Mammary epithelial cell (primary cell): ENCODE measurements at places on chromosomes 13 and 19.
A peak's percentile ranks its signal among the peaks of the same experiment; 100 is the strongest.

GRCh38 chr19:51086153-51086850, 3.6 kb upstream of the KLK14 start:
- DNase-seq, result no peak

GRCh38 chr13:95113601-95114000, 187.7 kb downstream of the ABCC4 start:
- no peak for DNase-seq

GRCh38 chr19:17977021-17977420, 10.1 kb downstream of the KCNN1 start:
- DNase-seq, result no peak

DNA sequence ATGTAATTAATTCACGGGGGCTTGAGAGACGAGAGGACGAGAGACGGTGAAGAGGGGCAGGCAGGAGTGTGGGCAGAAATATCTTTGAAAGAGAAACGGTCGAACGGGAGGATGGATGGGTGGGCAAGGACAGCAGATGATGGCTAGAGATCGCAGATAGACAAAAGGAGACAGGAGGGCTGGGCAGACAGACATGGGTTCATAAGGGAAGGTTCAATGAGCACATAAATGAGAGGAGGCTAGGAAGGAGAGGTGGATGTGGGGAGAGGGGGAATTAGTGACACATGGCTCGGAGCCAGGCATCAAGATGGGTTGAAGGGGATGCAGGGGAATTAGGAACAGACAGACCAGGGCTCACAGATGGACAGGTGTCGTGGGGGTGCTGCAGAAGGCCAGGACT, 1.1 kb downstream of the SYT3 start:
- DNase-seq, result no peak

DNA sequence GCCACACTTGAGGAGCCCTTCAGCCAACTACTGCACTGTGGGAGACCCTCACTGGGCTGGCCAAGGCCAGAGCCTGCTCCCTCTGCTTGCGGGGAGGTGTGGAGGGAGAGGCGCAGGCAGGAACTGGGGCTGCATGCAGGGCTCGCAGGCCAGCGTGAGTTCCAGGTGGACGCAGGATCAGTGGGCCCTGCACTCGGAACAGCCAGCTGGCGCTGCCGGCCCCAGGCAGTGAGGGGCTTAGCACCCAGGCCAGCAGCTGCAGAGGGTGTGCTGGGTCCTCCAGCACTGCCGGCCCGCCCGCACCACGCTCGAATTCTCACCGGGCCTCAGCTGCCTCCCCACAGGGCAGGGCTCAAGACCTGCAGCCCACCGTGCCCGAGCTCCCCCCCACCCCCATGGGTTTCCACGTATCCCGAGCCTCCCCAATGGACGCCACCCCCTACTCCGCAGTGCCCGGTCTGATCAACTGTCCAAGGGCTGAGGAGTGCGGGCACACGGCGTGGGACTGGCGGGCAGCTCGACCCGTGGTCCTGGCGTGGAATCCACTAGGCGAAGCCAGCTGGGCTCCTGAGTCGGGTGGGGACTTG, 1293.8 kb upstream of the PCDH9 start:
- DNase-seq, result no peak

GRCh38 chr19:29831041-29831548, 19.3 kb downstream of the CCNE1 start:
- peak; percentile 63 for DNase-seq

- peak; percentile 15 for DNase-seq
Observed at GRCh38 chr13:60351326-60351725, 45.7 kb upstream of the TDRD3 start.

GRCh38 chr13:31092646-31093045, 69.1 kb downstream of the HSPH1 start:
- no peak for DNase-seq

DNA sequence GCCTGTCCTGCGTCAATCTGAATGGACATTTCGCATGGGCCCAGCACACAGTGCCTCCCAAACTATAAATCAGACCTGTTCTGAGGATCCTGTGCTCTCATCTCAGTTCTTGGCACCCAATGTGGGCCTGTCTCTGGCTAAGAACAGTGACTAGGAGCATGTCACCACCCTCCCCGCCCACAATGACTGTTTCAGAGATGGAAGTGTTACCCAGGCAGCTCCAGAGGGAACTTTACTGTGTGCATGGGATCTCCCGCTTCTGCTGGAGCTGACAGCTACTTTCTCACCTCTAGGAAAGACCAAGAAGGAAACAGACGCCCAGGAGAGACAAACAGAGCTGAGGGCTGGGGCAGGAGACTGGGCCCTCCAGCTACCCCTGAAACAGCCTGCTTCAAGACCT, 45.0 kb downstream of the KCTD15 start:
- no peak for DNase-seq

DNA sequence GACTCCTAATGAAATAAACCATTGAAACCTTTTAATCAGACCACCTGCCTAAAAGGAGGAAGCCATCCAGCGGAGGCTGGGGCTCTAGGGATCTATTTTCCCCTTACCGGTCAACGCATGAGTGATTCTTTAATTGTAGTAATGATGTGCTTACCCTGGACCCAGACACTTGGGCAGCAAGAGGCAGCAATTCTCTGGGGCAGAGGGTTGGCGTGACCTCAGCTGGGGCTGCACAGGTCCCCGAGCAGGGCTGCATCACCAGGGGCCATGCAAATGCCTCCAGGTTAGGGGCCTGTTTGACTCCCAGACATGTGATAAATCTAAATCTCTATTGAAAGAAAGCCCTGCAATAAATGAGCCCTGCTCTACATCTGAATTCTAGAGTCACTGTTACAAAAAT, 194.2 kb upstream of the TSHZ3 start:
- DNase-seq, result no peak

DNA sequence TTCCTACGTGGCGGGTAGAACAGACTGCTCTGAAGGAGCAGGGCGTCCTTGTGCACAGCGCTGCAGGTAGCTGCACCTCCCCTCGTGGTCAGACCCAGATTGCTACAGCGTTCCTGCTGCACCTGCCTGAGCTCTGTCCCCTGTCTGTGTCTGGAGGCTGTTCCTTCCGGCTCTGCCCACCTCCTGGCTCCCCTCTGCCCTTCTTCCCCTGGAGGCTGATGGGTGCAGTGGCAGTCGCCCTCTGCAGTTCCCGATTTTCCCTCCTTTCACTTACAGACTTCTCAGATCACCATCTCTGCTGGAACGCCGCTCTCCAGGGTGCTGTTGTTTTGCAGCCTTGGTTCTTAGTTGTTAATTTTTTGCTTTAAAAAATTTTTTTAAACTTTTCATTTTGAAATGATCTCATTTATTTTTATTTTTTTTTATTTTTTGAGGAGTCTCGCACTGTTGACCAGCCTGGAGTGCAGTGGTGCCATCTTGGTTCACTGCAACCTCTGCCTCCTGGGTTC, 53.6 kb downstream of the SMARCA4 start:
- no peak for DNase-seq

DNA sequence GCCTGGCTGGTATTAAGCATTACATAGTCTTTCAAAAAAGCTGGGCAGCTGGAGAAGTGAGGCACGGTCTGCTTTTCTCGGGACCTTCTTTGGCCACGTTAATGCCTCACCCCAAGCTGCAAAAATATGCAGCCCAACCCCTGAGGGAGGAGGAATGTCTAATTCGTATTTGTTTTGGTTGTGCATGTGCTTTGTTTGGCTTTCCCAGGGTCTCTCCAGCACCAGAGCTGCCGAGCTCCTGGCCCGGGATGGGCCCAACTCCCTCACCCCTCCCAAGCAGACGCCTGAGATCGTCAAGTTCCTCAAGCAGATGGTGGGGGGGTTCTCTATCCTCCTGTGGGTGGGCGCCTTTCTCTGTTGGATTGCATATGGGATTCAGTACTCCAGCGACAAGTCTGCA, 7.9 kb downstream of the ATP12A start:
- no peak for DNase-seq

- DNase-seq, result no peak
Observed at GRCh38 chr13:36553491-36553890, 120.3 kb upstream of the SERTM1 start.

- DNase-seq, result peak; percentile 27
Observed at GRCh38 chr19:2455851-2456570, 748 bp downstream of the LMNB2 start.
